ENCODE measurements at places on chromosomes 7 and 10.

GRCh38 chr10:4699950-4700730, 125.9 kb upstream of the AKR1E2 start:
- no peak for DNase-seq

DNA sequence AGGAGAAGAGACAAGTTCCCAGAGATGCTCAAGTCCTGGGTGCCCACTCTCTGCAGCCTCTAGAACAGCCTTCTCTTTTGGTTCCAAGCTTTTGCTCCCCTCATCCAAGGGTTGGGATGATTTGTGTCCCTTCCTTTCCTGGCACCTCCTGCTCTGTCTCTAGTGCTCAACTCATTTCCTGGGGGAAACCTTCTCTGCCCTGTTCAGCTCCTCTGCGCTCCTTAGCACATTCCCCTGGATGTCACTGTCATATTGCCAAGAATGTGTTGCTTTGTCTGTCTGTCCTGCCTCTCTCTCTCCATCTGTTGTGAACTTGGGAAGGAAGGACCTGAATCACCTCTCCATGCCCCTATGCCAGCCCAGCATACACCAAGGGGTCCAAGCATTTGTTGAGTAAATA, 5.1 kb upstream of the LBX1 start:
- no peak for DNase-seq

DNA sequence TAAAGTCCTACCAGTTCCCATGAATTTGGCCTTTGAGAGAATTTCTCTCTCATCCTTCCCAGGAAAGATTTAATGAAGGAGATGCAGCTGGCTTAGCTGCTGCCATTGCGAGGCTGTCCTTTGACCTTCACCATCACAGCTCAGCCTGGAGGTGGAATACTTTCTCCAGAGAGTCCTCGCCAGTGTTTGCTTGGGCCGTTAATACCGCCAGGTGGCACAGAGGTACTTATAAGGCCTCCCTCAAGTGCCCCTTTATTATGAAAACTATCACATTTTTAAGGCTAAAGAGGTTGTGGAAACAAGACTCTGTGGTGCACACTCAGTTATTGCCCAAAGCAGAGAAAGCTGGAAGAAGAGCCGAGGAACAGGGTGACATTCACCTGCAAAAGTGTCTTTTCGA, 330.6 kb downstream of the CCSER2 start:
- DNase-seq: no peak

- DNase-seq: no peak
Measured at GRCh38 chr7:20220921-20221547, 3.9 kb upstream of the MACC1 start.

GRCh38 chr7:33039903-33040292, 22.7 kb downstream of the NT5C3A start:
- DNase-seq: no peak

- DNase-seq: no peak
Measured at GRCh38 chr10:69745698-69746097, 56.0 kb upstream of the COL13A1 start.

GRCh38 chr10:75708060-75708459, 276.6 kb downstream of the LRMDA start:
- DNase-seq: no peak

DNA sequence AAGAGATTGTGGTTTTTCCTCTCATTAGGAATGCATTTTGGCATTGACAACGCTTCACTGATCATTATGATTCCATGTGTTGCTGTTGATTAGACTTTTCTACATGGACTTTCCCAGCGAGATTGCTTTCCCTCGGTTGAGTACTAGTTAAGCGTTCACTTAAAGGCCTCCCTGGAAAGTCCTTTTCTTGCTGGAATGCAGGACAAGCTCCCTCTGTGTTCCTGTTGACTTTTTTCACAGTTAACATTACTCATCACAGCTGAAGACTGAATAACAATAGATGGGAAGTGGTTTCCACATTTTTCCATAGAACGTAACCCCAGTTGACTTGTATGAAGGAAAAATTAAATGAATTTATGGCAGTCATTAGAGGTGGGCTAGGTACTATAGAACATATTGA, 2.6 kb upstream of the CAV1 start:
- DNase-seq: no peak

DNA sequence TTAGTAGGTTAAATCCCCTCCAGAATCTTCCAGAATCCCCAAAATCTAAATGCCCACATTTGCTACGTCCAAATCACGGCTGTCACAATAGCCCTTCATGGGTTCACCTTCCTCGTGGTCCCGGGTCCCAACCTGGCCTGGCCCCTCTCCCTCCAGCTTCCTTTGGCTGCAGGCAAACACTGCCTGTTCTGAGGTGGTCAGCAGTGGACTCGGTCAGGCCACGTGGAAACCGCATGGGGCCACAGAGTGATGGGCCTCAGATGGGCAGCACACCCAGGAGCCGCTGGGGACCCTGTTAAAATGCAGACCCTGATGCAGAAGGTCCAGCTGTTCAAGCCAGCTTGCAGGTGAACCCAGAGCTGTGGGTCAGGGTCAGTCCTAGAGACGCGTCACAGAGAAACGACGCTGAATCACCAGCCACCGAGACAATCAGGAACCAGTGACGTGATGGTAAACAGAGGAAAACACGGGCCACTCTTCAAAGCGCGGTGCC, 588.6 kb downstream of the DNAJB6 start:
- DNase-seq: no peak

DNA sequence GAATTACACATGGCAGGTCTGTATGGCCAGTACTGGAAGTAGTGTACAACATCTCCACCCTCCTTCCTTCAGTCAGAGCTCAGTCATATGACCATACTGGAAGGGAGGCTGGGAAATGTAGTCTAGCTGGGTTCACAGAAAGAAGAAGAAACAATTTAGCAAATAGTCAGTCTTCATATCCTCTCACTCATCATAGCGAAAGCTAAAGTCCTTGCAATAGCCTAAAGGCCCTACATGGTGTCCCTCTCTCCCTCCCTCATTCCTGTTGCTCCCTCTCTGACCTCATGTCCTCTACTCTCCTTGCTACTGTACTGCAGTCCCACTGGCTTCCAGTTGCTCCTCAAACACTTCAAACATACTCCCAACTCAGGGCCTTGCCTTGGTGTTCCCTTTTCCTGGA, 4.3 kb upstream of the CALU start:
- no peak for DNase-seq

- no peak for DNase-seq
Measured at GRCh38 chr7:24727154-24728120, 29.8 kb downstream of the GSDME start.

- no peak for DNase-seq
Measured at GRCh38 chr10:79424221-79425073, 21.0 kb downstream of the ZCCHC24 start.

DNA sequence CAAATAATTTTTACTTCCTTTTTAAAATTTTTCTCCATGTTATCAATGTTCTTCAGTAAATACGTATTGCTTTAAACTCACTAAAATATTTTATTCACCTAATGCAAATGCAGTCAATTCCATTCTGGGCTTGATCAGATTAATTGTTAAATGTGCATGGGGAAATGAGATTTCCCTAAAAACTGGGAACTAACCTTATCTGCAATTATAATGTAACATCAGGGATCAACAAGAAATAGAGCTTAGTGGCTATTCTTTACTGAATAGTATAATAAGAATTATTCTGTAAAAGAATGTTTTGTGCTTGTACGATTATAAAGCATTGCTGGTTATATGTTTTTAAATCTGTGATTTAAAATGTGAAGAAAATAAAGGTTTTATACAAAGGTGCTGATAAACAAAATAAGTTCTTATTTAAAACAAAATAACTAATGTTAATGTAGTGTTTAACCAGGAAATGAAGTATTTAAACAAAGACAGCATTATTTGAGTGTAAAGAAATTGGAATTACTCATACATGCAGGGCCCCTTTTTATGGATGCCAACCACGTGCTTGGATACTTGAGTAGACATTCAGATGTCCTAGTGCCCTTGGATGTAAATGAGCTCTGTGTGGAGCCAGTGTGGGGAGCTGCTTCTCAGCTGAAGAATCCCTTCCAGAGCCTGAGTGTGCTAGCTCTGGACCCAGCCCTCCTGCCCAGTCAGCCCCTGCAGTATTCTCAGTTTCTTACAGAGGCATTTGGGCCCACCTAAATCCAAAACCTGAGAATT, 84.2 kb downstream of the REEP3 start:
- no peak for DNase-seq

DNA sequence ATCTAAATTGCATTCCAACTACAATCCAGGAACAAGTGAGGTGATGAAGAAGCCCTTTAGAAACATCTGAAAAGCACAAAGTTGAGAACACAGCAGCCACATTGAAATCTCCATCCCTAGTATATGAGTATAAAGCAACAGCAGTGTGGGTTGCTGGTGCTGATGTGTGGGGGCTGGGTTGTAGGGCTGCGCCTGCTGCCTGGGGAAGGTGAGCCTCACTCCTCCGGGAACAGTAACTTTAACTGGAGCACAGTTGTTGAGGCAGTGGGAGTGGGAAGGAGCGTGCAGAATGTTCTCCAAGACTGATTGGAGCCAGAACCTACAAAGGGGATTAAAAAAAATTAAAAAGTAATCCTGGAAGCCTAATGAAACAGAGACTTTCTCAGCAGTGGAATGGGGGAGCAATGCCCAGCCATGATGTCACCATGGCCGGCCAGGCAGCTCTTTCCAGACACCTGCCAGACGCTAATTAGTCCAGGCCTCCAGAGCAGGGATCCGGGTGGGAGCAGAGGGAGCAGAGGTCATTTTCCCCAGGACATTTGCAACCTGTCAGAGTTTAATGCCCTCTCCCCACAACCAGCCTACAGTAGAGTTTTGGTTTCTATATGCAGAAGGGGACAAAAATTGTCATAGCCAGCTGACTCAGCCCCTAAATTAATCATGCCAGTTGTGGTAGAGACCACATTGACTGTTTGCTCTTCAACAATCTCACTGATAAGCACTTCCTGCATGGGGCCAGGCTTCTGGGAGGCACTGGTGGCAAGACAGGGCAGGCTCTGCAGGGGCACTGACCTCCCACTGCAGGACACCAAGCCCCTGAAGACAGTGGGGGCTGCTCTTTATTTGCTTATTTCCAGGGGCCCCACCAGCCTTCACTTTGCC, 133.0 kb upstream of the ZNF32 start:
- no peak for DNase-seq

DNA sequence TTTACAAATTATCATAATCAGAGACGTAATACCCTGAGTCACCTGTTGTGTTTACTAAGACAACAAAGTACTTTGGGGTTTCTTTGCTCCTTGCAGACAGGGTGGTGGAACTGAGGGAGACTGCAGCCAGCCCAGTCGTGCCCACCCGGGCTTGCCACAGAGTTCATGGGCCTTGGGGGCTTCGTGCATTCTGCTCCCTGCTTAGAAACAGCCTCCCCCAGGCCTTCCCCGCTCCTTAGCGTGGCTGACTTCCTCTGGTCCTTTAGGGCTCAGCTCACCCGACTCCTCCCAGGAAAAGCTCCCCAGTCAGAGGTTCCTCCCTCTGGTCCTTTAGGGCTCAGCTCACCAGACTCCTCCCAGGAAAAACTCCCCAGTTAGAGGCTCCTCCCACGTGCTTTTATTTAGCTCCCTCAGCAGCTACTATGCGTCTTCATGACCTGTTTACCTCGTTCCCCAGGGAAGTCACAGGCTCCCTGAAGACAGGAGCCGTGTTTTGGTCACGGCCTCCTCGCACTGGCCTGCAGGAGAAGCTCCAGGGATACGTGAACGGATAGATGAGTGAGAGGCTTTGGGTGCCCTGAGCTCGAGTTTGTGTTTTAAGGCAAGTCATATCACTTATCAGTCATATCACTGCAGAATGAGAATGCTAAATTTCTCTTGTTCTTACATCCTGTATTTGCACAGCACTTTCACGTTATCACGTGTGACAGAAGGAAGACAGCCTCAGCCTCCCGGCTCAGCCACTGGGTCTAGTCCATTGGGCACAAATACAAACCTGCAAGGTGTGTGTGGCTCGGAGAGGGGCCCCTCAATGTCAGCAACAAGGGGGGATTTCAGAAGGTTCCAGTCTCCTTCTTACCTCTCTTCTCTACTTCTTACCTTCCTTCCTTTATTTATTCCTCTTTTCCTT, 52.7 kb upstream of the VIPR2 start:
- no peak for DNase-seq

DNA sequence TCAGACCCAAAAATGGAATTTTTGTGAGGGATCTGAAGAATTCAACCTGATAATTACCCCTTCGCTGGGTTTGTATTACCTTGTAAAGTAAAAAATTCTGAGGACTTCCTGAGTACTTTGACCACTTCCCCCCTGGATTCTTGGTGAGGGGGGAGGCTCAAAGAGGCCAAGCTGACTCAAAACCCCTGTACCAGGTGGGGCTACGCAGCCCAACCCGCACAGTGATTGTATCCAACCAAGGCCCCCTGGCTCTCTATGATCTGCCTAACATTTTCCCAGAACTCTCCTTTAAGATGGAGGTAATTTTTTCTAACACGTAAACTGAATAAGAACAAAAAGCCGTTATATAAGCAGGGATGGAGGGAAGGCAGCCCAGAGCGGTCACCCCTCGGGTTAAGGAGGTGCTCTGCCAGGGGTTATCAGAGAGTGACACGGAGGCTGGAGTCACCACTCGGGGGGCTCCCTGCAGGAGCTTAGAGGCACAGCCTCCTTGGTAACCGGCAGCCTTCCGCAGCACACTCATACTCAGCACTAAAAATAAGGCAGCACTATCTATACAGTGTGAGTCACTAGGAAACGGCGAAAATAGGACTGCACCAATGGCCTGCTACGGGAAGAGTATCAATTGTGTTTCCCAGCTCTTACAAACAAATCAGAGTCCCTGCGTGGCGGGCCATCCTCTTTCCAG, 255.4 kb downstream of the ELMO1 start:
- no peak for DNase-seq

DNA sequence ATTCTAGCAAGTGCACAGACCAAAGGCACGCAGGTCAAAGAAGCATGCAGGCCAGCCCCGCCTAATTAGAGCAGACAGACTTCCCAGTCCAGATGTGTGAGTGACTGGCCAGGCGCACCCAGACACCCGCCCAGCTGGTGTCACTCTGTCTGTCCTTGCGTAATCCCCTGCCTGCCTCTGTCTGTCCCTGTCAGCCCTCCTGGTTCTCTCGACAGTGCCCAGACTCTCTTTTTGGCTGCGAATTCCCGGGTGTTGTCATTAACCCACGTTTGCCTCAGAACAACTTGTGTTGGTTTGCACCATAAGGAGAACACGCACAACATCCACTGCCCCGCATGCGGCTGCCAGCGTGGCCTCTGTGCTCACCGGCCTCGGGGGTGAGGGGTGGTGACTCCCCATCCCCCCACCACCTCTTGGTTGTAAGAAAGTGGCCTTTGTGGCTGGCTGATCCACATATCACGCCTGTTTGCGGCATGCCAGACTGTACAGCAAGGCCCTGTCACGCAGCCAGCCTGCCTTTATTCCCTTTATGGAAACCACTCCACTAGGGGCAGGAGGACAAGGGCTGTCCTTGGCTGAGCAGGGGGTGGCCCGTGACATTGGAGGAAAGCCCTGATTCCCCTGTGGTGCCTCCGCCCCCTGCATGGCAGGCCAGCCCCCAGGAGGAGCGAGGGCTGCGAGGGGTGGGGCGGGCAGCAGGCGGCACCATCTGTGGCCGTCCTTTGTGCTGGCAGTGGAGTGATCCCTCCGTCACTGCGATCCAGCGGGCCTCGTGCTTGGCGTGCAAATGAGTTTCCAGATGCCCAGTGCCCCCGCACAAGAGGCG, 72.8 kb upstream of the PPIF start:
- no peak for DNase-seq

GRCh38 chr7:50207686-50208255, 96.7 kb upstream of the IKZF1 start:
- no peak for DNase-seq
